Fibroblast of lung (primary cell): ENCODE measurements at places on chromosomes 12 and 14.
A peak's percentile ranks its signal among the peaks of the same experiment; 100 is the strongest.

GRCh38 chr14:104461676-104462449 lies 117.7 kb upstream of the C14orf180 start:
- DNase-seq: no peak

- no peak for DNase-seq
Measured at GRCh38 chr12:64976131-64976530, 145.0 kb downstream of the WIF1 start.

GRCh38 chr12:106879612-106880011 lies 76.1 kb upstream of the TMEM263 start:
- DNase-seq: no peak

GRCh38 chr14:95097385-95097784 lies 59.9 kb downstream of the DICER1 start:
- peak; percentile 58 for DNase-seq

DNA sequence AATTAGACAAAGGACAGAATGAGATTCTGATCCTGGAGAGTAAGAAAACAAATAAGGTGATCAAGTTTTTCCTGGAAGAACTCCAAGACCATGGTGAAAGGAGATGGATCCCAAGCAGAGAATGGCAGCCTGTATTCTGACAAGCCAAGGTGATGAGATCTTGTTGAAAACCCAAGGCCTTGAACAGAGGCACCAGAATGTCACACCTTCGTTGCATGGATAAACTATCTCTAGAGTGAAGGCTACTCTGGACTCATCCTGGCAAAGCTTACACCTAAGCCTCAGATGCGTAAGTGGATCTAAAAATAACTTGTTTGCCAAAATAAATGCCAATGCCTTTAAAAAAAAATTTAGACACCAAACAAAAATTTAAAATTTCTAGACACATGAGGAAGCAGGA lies 605.9 kb downstream of the ETNK1 start:
- DNase-seq: no peak

GRCh38 chr12:51070004-51070403 lies 13.4 kb downstream of the CSRNP2 start:
- peak; percentile 33 for DNase-seq

GRCh38 chr12:65798918-65799317 lies 25.4 kb upstream of the HMGA2 start:
- DNase-seq: no peak

- DNase-seq: peak; percentile 47
Measured at GRCh38 chr14:69705706-69706105, 61.2 kb upstream of the SRSF5 start.
